ENCODE measurements at places on chromosomes 12 and 14.

DNA sequence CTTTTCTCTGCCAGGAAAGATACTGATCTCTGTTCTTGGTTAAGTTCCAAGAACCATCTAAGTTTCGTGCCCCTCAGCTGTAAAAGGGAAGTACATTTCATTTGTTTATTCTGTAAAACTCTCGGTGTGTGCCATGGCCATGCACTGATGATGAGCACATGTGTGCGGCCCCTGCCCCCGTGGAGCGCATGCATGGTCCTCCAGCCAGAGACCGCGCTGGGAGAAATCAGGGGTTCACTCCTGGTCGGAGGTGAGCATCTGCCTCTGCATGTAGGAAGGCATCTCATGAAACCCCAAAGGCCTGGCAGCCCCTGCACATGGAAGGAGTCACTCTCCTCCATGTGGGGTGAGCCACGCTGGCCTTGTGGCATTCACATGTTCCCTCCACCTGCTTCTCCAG lies 102.5 kb upstream of the RTL1 start:
- H3K4me3 ChIP-seq, result no peak overlapping the region
- peaks cover 70% of the 10 kb centered on the region for H3K27me3 ChIP-seq
- no peaks in the 10 kb centered on the region for H3K36me3 ChIP-seq

DNA sequence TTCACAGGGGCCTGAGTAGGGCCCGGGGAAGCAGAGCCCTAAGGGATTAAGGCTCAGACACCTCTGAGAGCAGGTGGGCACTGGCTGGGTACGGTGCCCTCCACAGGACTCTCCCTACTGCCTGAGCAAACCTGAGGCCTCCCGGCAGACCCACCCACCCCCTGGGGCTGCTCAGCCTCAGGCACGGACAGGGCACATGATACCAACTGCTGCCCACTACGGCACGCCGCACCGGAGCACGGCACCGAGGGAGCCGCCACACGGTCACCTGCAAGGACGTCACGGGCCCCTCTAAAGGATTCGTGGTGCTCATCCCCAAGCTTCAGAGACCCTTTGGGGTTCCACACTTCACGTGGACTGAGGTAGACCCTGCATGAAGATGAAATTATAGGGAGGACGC lies 7.1 kb downstream of the LTBR start:
- H3K27me3 ChIP-seq, result no peaks in the 10 kb centered on the region
- H3K36me3 ChIP-seq, result peaks cover 42% of the 10 kb centered on the region
- DNase-seq, result no peak
- no peak overlapping the region for H3K27ac ChIP-seq
- H3K4me1 ChIP-seq, result peaks cover 10% of the 10 kb centered on the region

GRCh38 chr12:1607940-1608712 lies 13.7 kb upstream of the FBXL14 start:
- H3K36me3 ChIP-seq, result no peaks in the 10 kb centered on the region
- H3K4me1 ChIP-seq, result peaks cover 29% of the 10 kb centered on the region
- H3K27ac ChIP-seq, result peak overlapping the region; percentile 38
- H3K27me3 ChIP-seq, result no peaks in the 10 kb centered on the region

- H3K36me3 ChIP-seq, result no peaks in the 10 kb centered on the region
- H3K4me3 ChIP-seq, result no peak overlapping the region
- no peaks in the 10 kb centered on the region for H3K4me1 ChIP-seq
- no peaks in the 10 kb centered on the region for H3K27me3 ChIP-seq
- no peak overlapping the region for H3K27ac ChIP-seq
- no peak for DNase-seq
Measured at GRCh38 chr12:120842595-120842994, 61.6 kb downstream of the SPPL3 start.

GRCh38 chr14:48849741-48850322 lies 736.3 kb downstream of the RPS29 start:
- H3K27ac ChIP-seq, result no peak overlapping the region
- H3K36me3 ChIP-seq, result no peaks in the 10 kb centered on the region
- H3K27me3 ChIP-seq, result no peaks in the 10 kb centered on the region
- H3K4me3 ChIP-seq, result no peak overlapping the region
- no peak for DNase-seq

- H3K27me3 ChIP-seq, result no peaks in the 10 kb centered on the region
- peaks cover 48% of the 10 kb centered on the region for H3K4me1 ChIP-seq
- DNase-seq, result peak; percentile 100
- H3K36me3 ChIP-seq, result 0 out of 2 replicates have a peak, but pooled peaks cover 6% of the 10 kb centered on the region
Measured at GRCh38 chr12:124369055-124369826, 74.3 kb downstream of the RFLNA start.

GRCh38 chr12:66500841-66501240 lies 178.0 kb downstream of the GRIP1 start:
- no peak overlapping the region for H3K4me3 ChIP-seq
- DNase-seq, result no peak
- no peaks in the 10 kb centered on the region for H3K36me3 ChIP-seq
- H3K27me3 ChIP-seq, result no peaks in the 10 kb centered on the region
- H3K27ac ChIP-seq, result no peak overlapping the region
- no peaks in the 10 kb centered on the region for H3K4me1 ChIP-seq

DNA sequence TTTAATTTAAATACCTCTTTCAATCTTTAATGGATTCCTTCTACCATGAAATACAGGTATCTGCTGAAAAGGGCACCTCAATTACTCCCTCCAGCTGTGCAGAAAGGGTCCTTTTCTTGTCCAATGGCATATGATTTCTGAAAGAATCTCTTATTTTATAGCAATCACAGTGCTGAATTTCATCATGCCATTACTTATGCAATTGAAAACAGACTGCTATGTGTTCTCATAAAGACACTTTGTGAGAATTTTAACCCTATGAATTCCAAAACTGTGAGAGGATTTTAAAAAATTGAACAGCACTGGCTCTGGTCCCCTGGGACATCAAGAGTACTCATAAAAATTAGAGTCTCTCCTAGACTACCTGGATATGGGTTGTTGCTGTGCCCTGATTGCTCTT lies 45.9 kb upstream of the CNOT2 start:
- no peaks in the 10 kb centered on the region for H3K4me1 ChIP-seq
- no peaks in the 10 kb centered on the region for H3K27me3 ChIP-seq
- no peaks in the 10 kb centered on the region for H3K36me3 ChIP-seq
- no peak overlapping the region for H3K4me3 ChIP-seq
- DNase-seq, result no peak

DNA sequence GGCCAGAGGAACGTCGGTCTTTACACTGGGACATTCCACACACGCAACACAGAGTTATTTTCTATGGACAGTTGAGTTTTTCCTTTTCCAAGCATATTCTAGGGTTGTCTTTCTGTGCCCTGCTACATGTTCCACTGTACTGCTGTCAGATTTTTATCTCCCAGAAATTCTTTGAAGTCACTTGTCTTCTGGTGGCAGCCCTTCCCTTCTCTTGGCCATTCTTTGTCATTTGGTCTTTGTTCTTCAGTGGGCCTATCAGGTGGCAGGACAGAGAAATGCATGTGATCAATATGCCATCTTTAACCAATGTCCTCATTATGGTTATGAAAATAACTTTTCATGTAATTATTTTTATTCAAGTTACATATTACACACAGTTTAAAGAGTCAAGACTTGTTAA lies 36.3 kb downstream of the MARK3 start:
- peaks cover 14% of the 10 kb centered on the region for H3K36me3 ChIP-seq
- peaks cover 36% of the 10 kb centered on the region for H3K4me1 ChIP-seq
- H3K27ac ChIP-seq, result peak overlapping the region; percentile 13
- H3K27me3 ChIP-seq, result no peaks in the 10 kb centered on the region

DNA sequence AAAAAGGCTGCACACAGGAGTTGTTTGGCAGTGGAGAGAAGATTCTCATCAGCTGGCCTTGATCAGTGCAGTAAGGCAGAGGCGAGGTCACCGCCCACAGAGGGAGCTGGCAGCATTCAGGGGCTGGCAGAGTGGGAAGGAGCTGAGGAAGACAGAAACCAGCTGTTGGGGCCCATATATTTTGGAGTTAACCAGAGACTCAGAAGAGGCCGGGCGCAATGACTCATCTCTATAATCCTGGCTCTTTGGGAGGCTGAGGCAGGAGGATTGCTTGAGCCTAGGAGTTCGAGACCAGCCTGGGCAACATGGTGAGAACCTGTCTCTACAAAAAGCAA lies 17.7 kb downstream of the SMCO2 start:
- H3K4me3 ChIP-seq, result no peak overlapping the region
- H3K27ac ChIP-seq, result no peak overlapping the region
- H3K36me3 ChIP-seq, result no peaks in the 10 kb centered on the region
- DNase-seq, result no peak

GRCh38 chr12:7129287-7129871 lies 690 bp upstream of the RBP5 start:
- DNase-seq, result no peak
- no peak overlapping the region for H3K27ac ChIP-seq
- H3K4me3 ChIP-seq, result peak overlapping the region; percentile 66
- no peaks in the 10 kb centered on the region for H3K27me3 ChIP-seq
- H3K36me3 ChIP-seq, result no peaks in the 10 kb centered on the region

- H3K4me3 ChIP-seq, result no peak overlapping the region
- no peaks in the 10 kb centered on the region for H3K4me1 ChIP-seq
- no peaks in the 10 kb centered on the region for H3K36me3 ChIP-seq
- no peaks in the 10 kb centered on the region for H3K27me3 ChIP-seq
- no peak overlapping the region for H3K27ac ChIP-seq
- no peak for DNase-seq
Measured at GRCh38 chr12:64256166-64256800, 34.2 kb upstream of the KICS2 start.

GRCh38 chr12:124764451-124764850 lies 99.2 kb downstream of the SCARB1 start:
- no peaks in the 10 kb centered on the region for H3K27me3 ChIP-seq
- H3K36me3 ChIP-seq, result 0 out of 2 replicates have a peak, but pooled peaks cover 3% of the 10 kb centered on the region

GRCh38 chr14:22561661-22562579 lies 27.1 kb downstream of the DAD1 start:
- H3K4me3 ChIP-seq, result no peak overlapping the region
- H3K27ac ChIP-seq, result peak overlapping the region; percentile 37
- peaks cover 5% of the 10 kb centered on the region for H3K36me3 ChIP-seq
- DNase-seq, result no peak
- no peaks in the 10 kb centered on the region for H3K27me3 ChIP-seq

DNA sequence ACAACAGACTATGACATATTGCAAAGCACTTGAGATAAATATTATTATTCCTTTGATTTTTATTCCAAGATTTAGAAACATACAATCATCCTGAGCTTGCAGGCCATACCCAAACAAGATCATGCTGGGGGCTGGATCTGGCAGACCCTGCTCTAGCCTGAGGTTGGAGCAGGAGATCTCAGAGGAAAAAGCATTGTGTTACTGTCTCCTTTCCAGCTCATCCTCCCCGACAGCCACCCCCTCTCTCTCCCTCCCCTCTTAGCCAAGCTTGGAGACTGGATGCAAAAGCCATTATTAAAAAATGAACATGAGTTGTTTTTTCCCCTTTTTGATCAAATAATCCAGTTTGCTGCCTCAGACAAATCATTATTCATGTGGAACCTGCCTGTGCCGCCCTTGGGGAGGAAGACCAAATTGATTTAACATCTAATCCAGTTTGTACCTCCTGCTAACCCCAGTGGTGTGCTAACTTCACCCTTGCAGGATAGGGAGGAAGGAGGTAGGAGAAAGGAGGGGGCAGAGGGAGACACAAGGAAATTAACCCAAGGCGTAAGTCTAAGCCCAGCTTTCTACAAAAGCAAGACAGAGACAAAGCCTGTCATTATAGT lies 565.8 kb upstream of the TBX3 start:
- no peaks in the 10 kb centered on the region for H3K36me3 ChIP-seq
- no peak overlapping the region for H3K4me3 ChIP-seq
- H3K27me3 ChIP-seq, result 0 out of 2 replicates have a peak, but pooled peaks cover 1% of the 10 kb centered on the region
- no peak overlapping the region for H3K27ac ChIP-seq
- DNase-seq, result no peak

DNA sequence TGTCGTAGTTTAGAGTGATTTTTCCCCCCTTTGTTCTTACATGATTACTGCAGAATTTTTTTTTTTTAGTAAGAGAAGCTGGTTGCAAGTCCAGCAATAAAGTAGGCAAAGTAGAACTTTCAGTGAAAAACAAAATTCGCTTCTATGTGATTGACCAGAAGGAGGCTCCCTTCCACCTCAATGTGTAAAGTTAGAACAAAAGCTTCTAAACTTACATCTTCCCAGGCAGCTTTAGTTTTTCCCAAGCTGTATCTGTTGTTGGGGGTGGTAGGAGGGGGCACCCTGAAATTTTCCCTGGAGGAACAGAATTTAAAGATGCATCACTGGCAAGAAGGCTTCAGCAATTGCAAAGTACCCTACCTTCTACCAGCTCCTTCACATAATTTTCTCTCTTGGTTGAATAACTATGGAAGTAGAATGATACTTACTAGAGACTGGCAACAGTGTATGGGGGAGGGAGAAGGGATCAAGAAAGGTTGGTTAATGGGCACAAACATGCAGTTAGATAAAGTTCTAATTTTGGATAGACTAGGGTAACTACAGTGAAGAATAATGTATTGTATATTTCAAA lies 87.3 kb upstream of the E2F7 start:
- H3K36me3 ChIP-seq, result no peaks in the 10 kb centered on the region
- no peak overlapping the region for H3K4me3 ChIP-seq
- no peak overlapping the region for H3K27ac ChIP-seq
- no peaks in the 10 kb centered on the region for H3K27me3 ChIP-seq
- DNase-seq, result no peak
- H3K4me1 ChIP-seq, result peaks cover 7% of the 10 kb centered on the region

DNA sequence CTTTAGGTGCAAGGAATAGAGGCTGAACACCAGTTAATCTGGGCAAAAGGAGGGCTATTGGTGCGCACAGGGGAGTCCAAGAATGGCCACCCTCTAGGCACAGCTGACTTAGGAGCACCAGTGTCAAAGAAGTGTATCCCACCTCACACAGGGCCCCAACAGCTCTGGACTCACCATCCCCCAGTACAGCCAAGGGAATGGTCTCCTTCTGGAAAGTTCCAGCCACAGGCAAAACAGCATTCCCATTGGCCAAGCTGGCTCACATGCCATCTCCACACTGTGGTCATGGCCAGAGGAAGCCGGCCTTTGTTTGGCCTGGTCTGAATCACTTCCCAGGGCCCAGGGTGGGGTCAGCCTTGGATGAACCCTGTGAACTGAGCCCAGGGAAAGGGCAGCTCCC lies 120.1 kb downstream of the DICER1 start:
- H3K4me1 ChIP-seq, result no peaks in the 10 kb centered on the region
- no peak overlapping the region for H3K27ac ChIP-seq
- peaks cover 50% of the 10 kb centered on the region for H3K27me3 ChIP-seq
- no peaks in the 10 kb centered on the region for H3K36me3 ChIP-seq
- no peak overlapping the region for H3K4me3 ChIP-seq

DNA sequence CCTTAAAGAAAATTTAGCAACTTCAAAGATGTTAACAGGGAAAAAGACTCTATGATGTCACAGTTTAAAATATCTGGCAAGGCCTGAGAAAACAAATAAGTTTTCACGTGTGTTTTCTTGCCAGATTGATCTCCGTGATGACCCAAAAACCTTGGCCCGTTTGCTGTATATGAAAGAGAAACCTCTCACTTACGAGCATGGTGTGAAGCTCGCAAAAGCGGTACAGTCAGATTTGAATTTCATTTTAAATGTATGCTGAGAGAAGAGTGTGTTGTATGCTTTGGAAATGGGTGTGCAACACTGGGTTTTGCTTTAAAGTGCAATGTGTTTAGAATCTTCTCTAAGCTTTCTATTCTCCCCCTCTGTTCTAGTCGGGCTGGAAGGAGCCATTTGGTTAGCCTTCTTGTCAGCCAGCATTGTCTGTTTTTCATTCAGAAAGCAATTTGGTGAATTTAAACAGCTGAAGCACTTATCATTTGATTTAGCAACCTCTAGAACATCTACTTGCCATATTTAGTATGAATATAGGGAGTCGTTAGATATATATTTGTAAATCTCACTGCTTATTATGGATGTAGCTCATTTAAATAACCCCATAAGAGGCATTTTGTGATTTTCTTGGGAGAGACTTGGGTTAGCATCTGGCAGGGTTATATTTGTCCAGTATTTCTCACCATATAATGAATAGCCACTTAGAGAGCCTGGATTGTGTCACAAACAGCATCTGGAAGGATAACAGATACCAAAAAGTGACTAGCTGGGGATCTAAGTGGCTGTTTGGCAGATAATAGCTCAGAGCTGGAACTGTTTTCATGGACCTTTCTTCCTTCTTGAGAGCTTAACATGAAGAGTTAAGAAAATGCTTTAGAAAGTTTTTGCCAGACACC lies 35.5 kb downstream of the GPHB5 start:
- DNase-seq, result no peak
- H3K4me3 ChIP-seq, result no peak overlapping the region
- no peaks in the 10 kb centered on the region for H3K27me3 ChIP-seq
- no peaks in the 10 kb centered on the region for H3K4me1 ChIP-seq

Measured in PC-9 (cell line).